NCI-H2029 (cell line): ENCODE measurements at places on chromosomes 1 and 21.

- peak; percentile 98 for DNase-seq
These were observed at the start of gene ETS2 for GRCh38 chr21:38805328-38806152. Gene ETS2 (plus strand): TSS chr21:38805929. CDS start chr21:38810035, 4,106 bp downstream.

- no peak for DNase-seq
These were observed 107.3 kb downstream of the HMGB4 start for GRCh38 chr1:33971018-33971710.

GRCh38 chr1:82555501-82555900, 754.8 kb downstream of the ADGRL2 start:
- no peak for DNase-seq

- DNase-seq: no peak
These were observed 5.5 kb downstream of the AIDA start for GRCh38 chr1:222706815-222707214.

DNA sequence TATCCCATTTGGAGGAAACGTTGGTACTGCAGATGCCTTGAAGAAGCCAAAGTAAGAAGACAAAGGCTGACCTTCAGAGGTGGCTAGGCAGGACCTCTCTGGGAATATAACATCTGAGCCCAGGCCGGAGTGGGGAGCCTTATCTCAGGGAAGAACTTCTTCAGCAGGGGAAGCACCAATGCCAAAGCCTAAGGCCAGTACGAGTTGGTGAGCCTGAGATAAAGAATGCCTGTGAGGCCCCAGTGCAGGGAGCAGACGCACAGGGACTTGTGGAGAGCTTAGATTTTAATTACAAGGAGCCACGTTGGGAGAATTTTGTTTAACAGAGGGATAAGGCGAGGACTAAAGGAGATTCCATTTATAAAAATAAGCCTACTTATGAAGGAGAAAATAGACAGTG, 468.8 kb upstream of the RUNX1 start:
- DNase-seq: no peak
